Neural progenitor cell (in vitro differentiated cells): ENCODE measurements at places on chromosomes 1 and 21. TPM values are rescaled to one million over a fixed set of nuclear protein-coding genes. Genes with fewer than 3 reads are reported as not detected.

Gene LCE3E
- total RNA-seq = not detected in 2 replicates

Gene P3R3URF
- not detected in 2 replicates for total RNA-seq

Gene IFNAR2
- total RNA-seq = 5.5 and 15.8 TPM in 2 replicates

Gene KCNK2
- 0.50 and 1.1 TPM in 2 replicates for total RNA-seq

Gene RASAL2
- total RNA-seq = 14.0 and 18.3 TPM in 2 replicates

Gene OR2AK2
- total RNA-seq = not detected in 2 replicates

Gene LRRC8D
- total RNA-seq = 32.6 and 55.7 TPM in 2 replicates

Gene SPRR2A
- total RNA-seq = not detected in 2 replicates

Gene NGF
- total RNA-seq = not detected in 2 replicates

Gene ARPC5
- total RNA-seq = 90.1 and 131 TPM in 2 replicates

Gene SV2A
- total RNA-seq = 31.6 and 47.1 TPM in 2 replicates

Gene EPHA2
- 14.9 and 40.9 TPM in 2 replicates for total RNA-seq

Gene RAB4A
- 44.1 and 48.3 TPM in 2 replicates for total RNA-seq

Gene LRRC38
- not detected in 2 replicates for total RNA-seq

Gene ZNF593OS
- total RNA-seq = 0.67 and 2.1 TPM in 2 replicates

Gene CRP
- not detected in 2 replicates for total RNA-seq

Gene EFNA1
- 0.34 and 0.65 TPM in 2 replicates for total RNA-seq

Gene NOS1AP
- 2.4 and 5.9 TPM in 2 replicates for total RNA-seq

Gene RNU1-3
- total RNA-seq = under 0.01 TPM in 2 replicates

Gene AGO3
- 28.2 and 45.2 TPM in 2 replicates for total RNA-seq

Gene TACSTD2
- 0.28 TPM in 1 of 2 replicates, not detected in the other for total RNA-seq

Gene POTED
- not detected in 2 replicates for total RNA-seq

Gene PDPN
- 2.2 and 3.4 TPM in 2 replicates for total RNA-seq

Gene PODN
- total RNA-seq = 0.09 TPM in 1 of 2 replicates, not detected in the other

Gene OLFML2B
- 1.3 and 3.0 TPM in 2 replicates for total RNA-seq

Gene LCE6A
- not detected in 2 replicates for total RNA-seq

Gene SEMA6C
- 5.6 and 12.1 TPM in 2 replicates for total RNA-seq

Gene TRPM2
- 0.28 TPM in 1 of 2 replicates, not detected in the other for total RNA-seq

Gene ARHGEF16
- 1.3 and 7.8 TPM in 2 replicates for total RNA-seq

Gene EXO1
- 32.2 and 54.8 TPM in 2 replicates for total RNA-seq

Gene FOXD2
- total RNA-seq = 0.03 and 0.32 TPM in 2 replicates

Gene S100A3
- total RNA-seq = not detected in 2 replicates

Gene TM2D1
- total RNA-seq = 40.2 and 71.4 TPM in 2 replicates

Gene PALMD
- total RNA-seq = not detected in 2 replicates

Gene HEATR1
- total RNA-seq = 45.2 and 54.9 TPM in 2 replicates

Gene TPTE
- total RNA-seq = not detected in 2 replicates

Gene SPATA1
- 2.5 and 3.3 TPM in 2 replicates for total RNA-seq

Gene LENEP
- not detected in 2 replicates for total RNA-seq

Gene NKAIN1
- total RNA-seq = 14.5 and 24.0 TPM in 2 replicates

Gene LCK
- total RNA-seq = 0.32 and 0.77 TPM in 2 replicates

Gene CCDC181
- 10.2 and 13.2 TPM in 2 replicates for total RNA-seq

Gene EXTL1
- total RNA-seq = 0.95 and 2.1 TPM in 2 replicates

Gene C8A
- total RNA-seq = not detected in 2 replicates

Gene FNBP1L
- total RNA-seq = 114 and 162 TPM in 2 replicates

Gene TARBP1
- 60.1 and 99.0 TPM in 2 replicates for total RNA-seq

Gene MEX3A
- 32.2 and 62.6 TPM in 2 replicates for total RNA-seq

Gene HSPB7
- total RNA-seq = not detected in 2 replicates

Gene DYNLT5
- 0.22 TPM in 1 of 2 replicates, not detected in the other for total RNA-seq

Gene PDC
- total RNA-seq = not detected in 2 replicates

Gene CFHR1
- not detected in 2 replicates for total RNA-seq

Gene OR2T2
- total RNA-seq = not detected in 2 replicates

Gene PTGFRN
- total RNA-seq = 41.5 and 53.2 TPM in 2 replicates

Gene PLA2G2C
- total RNA-seq = not detected in 2 replicates

Gene EIF4G3
- total RNA-seq = 67.0 and 73.4 TPM in 2 replicates
